ENCODE measurements at places on chromosomes 3 and 15. TPM values are rescaled to one million over a fixed set of nuclear protein-coding genes. Genes with fewer than 3 reads are reported as not detected.

DNA sequence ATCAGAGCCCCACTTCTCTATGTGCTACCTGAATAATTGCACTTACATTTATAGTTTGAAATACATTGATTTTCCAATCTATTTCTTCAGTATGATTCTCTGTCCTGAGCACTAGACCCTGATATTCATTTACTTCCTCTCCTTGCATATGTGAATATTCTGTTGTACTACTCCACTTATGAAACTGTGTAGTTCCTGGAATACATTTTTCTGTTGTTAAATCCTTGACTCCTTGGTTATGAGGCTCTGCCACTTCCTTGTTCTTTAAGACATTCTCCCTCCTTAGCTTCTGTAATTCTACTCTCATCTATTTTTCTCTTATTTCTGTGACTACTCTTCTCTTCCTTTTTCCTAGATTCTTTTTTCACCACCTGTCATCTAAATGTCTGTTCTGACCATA is 12.9 kb upstream of the MGA start:
- no peaks in the 10 kb centered on the region for H3K27me3 ChIP-seq
- H3K27ac ChIP-seq = no peak overlapping the region
- H3K4me1 ChIP-seq = no peaks in the 10 kb centered on the region
- no peaks in the 10 kb centered on the region for H3K36me3 ChIP-seq

- no peak overlapping the region for H3K4me3 ChIP-seq
- H3K4me1 ChIP-seq = no peaks in the 10 kb centered on the region
- peaks cover 8% of the 10 kb centered on the region for H3K27me3 ChIP-seq
- H3K36me3 ChIP-seq = no peaks in the 10 kb centered on the region
- no peak for DNase-seq
These were observed 200.8 kb upstream of the IL12A start for GRCh38 chr3:159787794-159788205.

GRCh38 chr3:69925506-69925905 is 74.0 kb upstream of the SAMMSON start:
- H3K27me3 ChIP-seq = peaks cover 2% of the 10 kb centered on the region
- no peaks in the 10 kb centered on the region for H3K36me3 ChIP-seq
- no peaks in the 10 kb centered on the region for H3K4me1 ChIP-seq
- DNase-seq = no peak
- H3K27ac ChIP-seq = no peak overlapping the region

GRCh38 chr3:150300388-150300787 is 107.7 kb upstream of the TSC22D2 start:
- H3K27me3 ChIP-seq = peaks cover 12% of the 10 kb centered on the region
- H3K27ac ChIP-seq = no peak overlapping the region
- DNase-seq = no peak
- H3K36me3 ChIP-seq = no peaks in the 10 kb centered on the region
- H3K4me1 ChIP-seq = no peaks in the 10 kb centered on the region

SLC2A2 gene
- total RNA-seq = not detected

ALDH1A2 gene
- total RNA-seq = not detected
